ENCODE measurements at places on chromosomes 16 and 17.
A peak's percentile ranks its signal among the peaks of the same experiment; 100 is the strongest.

GRCh38 chr16:86186313-86186712 lies 287.4 kb downstream of the IRF8 start:
- DNase-seq, result no peak

DNA sequence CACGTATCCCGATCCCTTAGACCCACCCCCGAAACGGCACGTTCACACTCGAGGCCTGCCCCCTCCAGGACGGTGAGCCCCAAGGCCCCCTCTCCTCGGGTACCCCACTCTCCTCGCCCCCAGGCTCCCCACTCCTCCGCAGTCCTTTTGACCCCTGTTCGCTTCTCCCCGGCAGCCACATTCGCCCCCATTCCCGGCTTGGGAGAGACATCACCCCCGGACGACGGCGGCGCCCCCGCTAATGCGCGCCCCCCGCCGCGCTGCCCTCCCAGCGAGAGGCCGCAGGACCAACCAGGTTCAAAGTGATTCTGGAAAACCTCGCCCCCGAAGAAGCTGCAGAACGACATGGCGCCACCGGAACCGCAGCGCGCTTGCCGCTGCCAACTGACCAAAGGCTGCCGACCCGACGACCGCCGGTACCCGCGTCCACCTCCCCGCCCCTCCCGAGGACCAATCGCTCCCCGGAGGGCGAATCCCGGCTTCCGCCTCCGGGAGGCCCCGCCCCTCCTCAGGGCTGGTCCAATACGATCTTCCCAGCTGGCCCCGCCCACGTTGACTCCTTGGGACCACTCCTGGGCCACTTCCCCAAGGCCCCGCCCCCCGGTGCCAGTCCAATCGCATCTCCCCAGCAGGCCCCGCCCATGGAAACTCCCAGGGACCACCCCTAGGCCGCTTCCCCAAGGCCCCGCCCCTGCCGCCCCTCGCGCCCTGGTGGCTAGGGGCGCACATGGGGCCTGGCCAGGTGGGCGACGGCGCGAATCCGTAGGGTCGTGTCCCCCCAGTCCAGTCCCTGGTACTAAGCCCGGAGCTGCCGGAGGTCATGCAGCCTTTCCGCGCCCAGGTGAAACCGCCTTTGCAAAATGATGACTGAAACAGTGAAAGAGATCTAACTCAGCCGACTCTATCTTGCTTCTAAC lies at the start of gene MSRB1:
TSS of gene MSRB1 (minus strand) at position 390 of the 917 bp plus-strand sequence. CDS start at position 347, 43 bp downstream.
- DNase-seq, result peak; percentile 99

GRCh38 chr17:44001461-44001920 lies 2.9 kb upstream of the NAGS start:
- DNase-seq, result no peak

- DNase-seq, result no peak
Measured at GRCh38 chr17:39252788-39253460, 27.2 kb upstream of the STAC2 start.

All from left kidney (tissue), 8 donors.